IMR-90 (cell line): ENCODE measurements at places on chromosomes 1 and 21. TPM values are rescaled to one million over a fixed set of nuclear protein-coding genes. Genes with fewer than 3 reads are reported as not detected.

The AGRN gene
- 8.1 and 11.4 TPM in 2 replicates for total RNA-seq

The CHI3L1 gene
- 0.28 TPM in 1 of 2 replicates, not detected in the other for total RNA-seq

The GPR25 gene
- total RNA-seq: not detected in 2 replicates

The HSF2BP gene
- total RNA-seq: 0.83 and 0.90 TPM in 2 replicates

The CR2 gene
- total RNA-seq: not detected in 2 replicates

The RHOU gene
- total RNA-seq: 0.72 and 0.83 TPM in 2 replicates
